ENCODE measurements at places on chromosomes 2 and 18. TPM values are rescaled to one million over a fixed set of nuclear protein-coding genes. Genes with fewer than 3 reads are reported as not detected.

SCYGR4 gene
- total RNA-seq = not detected

DNA sequence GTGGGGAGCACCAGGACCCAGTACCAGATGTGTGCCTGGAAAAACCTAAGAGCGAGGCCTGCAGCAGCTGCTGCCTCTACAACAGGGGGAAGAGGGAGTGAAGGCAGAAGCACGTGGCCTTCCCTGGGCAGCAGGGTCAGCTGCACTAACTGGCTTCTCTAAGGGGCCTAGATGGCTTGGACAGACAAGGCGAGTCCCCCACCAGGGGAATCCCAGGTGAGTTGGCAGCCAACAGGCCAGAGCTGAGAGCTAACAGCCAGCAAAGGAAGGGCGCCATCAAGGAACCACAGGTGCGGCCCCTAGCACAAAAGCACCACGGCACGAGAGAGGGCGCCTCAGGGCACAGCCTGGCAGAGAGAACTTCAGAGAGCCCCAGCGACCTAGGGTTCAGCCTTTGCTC, 19.8 kb upstream of the MAL start:
- peak; percentile 26 for DNase-seq

- DNase-seq = no peak
Observed at GRCh38 chr18:3358310-3358709, 91.7 kb upstream of the TGIF1 start.

- DNase-seq = no peak
Observed at GRCh38 chr2:235928751-235929370, 239.3 kb downstream of the GBX2 start.
